ENCODE measurements at places on chromosomes 7 and 10. TPM values are rescaled to one million over a fixed set of nuclear protein-coding genes. Genes with fewer than 3 reads are reported as not detected.
A peak's percentile ranks its signal among the peaks of the same experiment; 100 is the strongest.

GRCh38 chr10:34866848-34867247 is 51.8 kb upstream of the PARD3 start:
- no peak for DNase-seq

Gene GNGT1
- not detected for total RNA-seq

- DNase-seq = no peak
Observed at GRCh38 chr10:118042336-118042735, 4.4 kb downstream of the RAB11FIP2 start.

DNA sequence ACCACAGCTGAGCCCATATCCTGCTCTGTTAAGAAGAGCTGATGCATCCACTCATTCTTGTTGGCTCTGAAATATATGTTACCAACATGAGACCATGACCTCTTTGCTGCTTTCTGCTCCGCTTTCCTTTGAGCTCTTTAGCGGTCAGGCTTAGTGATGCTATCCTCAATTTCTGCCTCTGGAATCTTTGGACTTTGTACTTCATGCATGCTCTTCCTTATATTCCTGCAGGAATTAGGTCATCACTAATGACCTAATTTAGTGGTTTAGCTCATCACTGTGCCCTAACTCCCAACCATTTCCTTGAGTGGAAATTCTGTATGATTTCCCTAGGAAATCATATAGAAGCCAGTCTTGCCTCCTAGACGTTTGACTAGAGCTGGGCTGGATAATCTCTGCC is 119.5 kb downstream of the AOAH start:
- no peak for DNase-seq

DNA sequence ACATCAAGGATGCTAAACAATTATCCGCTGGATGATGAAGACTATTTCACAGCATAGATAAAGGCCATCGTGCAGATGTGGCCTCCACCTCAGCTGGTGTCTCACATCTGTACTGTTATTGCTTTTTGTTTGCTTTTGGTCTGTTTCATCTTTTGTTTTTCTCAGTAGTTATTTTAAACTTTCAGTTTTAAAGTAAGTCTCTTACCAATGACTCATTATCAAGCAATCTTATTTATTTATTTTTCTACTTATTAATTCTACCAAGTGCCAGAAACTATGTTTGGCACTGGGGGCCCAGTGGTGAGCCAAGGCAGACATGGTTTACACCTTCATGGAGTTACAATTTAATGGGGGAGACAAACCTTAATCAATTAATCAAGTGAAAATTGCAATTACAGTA is 250.9 kb upstream of the TMEM72 start:
- no peak for DNase-seq

Gene DLG5
- total RNA-seq = 33.4 TPM

Gene RET
- 49.9 TPM for total RNA-seq

- DNase-seq = no peak
Observed at GRCh38 chr7:126211875-126212274, 1040.9 kb downstream of the GRM8 start.

GRCh38 chr10:78777466-78777865 is 291.3 kb upstream of the ZMIZ1 start:
- peak; percentile 86 for DNase-seq

DNA sequence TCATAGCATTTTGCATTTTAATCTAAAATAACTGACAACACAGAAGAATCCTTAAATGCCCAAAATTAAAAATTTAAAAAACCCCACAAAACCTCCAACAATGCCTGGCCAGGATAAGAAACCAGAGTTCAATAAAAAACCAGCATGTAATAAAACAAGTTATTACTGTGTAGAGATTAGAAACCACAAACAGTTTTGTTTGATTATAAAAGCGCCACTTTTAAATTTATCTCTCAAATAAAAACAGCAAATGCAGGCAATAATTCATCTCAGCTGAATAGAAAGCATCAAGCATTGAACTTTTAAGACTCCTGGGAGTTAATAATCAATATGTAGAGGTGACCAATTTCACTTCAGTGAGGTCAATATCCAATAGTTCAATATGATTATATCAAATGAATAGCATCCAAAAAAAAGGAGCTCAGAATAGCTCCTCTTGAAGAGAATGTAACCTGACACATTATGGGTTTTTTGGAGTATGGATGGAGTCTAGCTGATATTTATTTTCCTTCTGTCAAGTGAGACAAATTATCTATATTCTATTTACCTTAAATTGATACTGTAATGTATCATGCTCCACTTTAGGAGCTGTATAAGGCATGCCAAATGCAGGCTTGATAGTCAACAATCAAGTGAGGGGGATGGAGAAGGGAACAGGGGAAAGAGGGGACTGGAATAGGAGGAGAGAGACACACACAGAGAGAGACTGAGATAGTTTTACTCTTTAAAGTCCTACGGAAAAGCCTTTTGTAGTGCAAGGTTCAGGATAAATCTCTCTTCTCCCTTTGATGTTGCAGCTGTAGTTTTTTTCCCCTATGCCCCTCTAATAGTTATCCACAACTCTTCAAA is 130.9 kb downstream of the RSU1 start:
- no peak for DNase-seq

DNA sequence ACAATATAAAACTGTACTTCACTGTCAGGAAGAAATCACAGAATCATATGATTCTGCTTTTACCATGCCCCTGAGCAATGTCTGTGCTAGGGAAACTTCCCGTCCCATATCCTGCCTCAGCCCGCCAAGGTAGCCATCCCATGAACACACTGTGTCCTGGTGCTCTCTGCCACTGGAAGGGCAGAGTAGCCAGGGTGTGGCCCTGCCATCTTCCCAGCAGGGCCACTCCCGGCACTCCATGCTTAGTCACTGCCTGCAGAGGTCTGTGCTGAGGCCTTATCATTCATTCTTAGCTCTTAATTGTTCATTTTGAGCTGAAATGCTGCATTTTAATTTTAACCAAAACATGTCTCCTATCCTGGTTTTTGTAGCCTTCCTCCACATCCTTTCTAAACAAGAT is 31.8 kb downstream of the AP3M1 start:
- DNase-seq = no peak

- DNase-seq = no peak
Observed at GRCh38 chr7:158257001-158257400, 330.6 kb downstream of the PTPRN2 start.

All from spinal cord (tissue), 10 donors.